Stomach (tissue), 19 donors: ENCODE measurements at places on chromosomes 3 and 15. TPM values are rescaled to one million over a fixed set of nuclear protein-coding genes. Genes with fewer than 3 reads are reported as not detected.

DNA sequence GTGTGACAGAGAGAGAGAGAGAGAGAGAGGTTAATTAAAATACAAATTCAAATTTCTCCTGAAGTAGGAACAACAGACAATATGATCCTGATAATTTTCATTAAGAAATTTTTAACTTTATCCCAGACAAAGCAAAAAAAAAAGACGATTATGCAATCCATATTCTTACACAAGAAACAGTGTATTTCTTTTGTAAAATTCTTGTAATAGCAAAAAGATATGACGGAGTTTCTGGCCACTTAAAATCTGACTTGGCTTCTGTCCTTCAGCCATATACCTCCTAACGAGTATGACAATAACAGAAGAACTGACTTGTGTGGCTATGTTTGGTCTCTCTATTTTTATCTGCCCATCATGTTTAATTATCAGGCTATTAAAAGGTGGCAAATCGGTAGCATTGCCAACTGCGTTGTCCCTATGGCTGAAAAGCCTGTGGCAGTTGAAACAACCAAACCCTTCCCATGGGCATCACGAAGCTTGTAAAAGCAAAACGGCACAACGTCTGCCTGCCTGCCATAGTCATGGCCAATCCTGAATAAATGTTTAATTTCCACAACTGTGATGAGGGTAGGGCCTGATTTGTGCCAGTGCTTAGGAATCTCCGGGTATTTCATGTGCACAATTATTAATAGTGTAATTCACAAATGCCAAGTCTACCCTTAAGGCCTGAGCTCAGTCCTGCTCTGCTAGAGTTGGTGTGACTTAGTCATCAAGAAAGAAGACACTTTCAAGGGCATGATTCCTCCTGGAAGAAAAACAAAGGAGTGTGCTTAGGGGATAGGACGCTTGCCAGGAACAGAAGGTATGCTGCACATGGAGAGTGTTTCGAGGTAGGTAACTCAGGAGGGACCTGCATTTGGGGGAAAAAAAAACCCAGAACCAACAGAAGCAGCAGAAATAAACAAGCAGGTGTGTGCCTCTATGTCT is 1090.2 kb downstream of the FHIT start:
- no peak for DNase-seq

P3H2 gene
- total RNA-seq, result 26.1 TPM

GRCh38 chr3:193711964-193712598 is 119.1 kb downstream of the OPA1 start:
- no peak for DNase-seq

TRPM1 gene
- not detected for total RNA-seq
